Urothelium cell line (cell line): ENCODE measurements at places on chromosomes 2 and 18.
A peak's percentile ranks its signal among the peaks of the same experiment; 100 is the strongest.

DNA sequence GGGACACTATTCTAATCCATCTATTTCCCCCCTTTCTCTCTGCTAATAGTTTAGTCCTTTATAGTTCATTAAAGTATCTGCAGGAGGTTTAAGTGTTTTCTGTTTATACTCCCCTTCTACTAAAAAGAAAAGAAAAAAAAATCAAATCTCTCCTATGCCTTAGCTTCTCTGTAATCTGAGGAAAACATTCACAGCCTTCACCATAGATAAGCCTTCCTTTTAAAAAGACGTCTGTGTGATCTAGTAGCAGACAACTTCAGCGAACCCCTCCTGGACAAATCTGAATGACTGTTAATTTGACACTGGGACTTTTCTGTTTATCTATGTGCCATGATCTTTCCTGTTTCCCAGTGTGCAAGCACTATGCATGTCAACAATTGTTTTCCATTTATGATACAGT is 70.4 kb upstream of the CDH19 start:
- DNase-seq = no peak

GRCh38 chr2:42602218-42602875 is 33.9 kb downstream of the MTA3 start:
- no peak for DNase-seq

GRCh38 chr2:233414777-233415570 is 60.7 kb downstream of the DGKD start:
- peak; percentile 72 for DNase-seq

GRCh38 chr2:70426341-70426740 is 124.5 kb upstream of the FAM136A start:
- no peak for DNase-seq

DNA sequence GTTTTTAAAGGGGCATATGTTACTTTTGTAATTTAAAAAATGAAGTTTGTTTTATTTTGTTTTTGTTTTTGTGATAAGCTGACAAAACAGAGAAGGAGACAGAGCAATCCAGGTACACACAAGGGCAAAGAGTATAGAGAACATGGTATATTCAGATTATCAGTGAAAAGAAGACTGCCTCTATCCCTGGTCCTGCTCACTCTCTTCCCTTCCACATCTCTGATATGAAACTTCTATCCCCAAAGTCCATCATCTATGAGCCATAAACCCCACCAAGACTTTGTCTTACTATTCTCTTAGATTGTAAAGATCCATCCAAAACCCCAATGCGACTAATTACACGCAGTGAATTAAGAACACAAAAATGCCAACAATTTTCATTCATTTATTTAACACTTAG is 16.6 kb downstream of the ROCK2 start:
- no peak for DNase-seq

GRCh38 chr2:196365923-196366322 is 194.5 kb upstream of the STK17B start:
- DNase-seq = no peak

GRCh38 chr18:3273042-3273441 is 11.1 kb downstream of the MYL12B start:
- DNase-seq = no peak

DNA sequence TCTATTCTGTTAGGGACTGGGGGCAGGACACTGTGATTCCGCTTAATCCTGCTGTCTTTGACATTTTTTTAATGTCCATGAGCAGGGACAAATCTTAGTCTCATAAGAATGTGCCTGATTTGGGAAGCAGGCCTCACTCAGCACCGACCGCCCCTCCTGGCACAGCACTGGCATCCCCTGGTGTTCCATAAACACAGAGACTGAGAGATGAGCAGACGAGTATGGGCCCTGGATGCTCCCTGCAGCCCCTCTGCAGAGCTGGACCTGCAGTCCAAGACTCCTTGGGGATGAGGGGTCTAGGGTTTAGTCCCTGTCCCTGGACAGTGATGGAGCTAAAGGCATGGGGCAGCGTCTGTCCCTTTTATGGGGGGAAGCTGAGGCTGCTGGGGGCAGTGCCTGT is 81.6 kb downstream of the NDUFA10 start:
- DNase-seq = no peak

- no peak for DNase-seq
These were observed 68.8 kb upstream of the CDC42EP3 start for GRCh38 chr2:37740164-37740739.

DNA sequence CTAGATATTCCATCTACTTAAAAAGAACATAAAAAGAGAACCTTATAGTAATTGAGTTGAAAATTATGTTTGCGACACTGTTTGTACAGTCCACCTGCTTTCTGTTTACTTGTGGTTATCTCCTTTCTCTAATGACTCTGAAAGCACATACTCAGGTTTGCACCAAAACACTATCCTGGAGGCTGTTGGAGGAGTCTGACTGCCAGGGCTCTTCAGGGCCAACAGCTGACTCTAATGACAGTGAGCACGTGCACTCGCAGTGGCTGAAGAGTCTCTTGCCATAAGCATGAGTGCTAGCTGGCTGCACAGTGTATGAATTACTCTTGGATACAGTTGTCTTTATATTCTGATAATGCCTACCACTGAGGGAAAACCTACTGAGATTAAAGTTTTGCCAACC is 16.7 kb upstream of the GLS start:
- DNase-seq = no peak

- DNase-seq = no peak
These were observed 31.0 kb downstream of the ACVR1 start for GRCh38 chr2:157845081-157845480.

DNA sequence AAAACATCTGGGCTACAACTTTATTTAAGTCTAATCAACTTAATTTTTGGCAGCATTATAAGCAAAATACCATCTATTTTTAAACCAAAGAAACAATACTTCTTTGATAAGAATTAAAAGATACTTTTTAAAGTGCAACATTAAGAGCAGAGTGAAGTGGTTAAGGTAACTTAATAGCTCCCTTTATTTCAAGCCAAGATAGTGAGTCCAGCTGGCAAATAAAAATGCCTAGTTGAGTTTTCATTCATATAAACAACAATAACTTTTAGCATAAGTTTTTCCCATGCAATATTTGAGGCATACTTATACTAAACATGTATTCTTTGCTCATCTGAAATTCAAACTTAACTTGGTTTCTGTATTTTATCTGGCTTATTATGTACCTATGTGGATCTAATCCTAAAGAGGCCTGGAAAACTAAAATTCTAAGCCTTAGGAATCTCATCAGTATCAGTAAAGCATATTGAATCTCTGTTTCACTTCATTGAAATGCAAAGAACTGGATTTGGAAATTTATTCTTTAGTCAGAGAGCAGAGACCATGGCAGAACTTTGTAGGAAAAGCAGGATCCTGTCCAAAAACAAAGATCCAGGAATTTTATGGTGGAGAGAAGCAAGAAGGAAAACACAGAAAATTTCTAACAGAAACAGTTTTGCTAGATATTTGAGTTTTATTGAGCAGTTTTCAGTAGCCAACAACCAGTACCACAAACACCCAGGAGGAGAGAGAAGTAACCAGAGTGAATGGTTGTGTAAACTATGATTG is 95.9 kb downstream of the COL3A1 start:
- no peak for DNase-seq

GRCh38 chr2:48322251-48322650 is 207.7 kb upstream of the STON1 start:
- DNase-seq = no peak

GRCh38 chr2:84800194-84800805 is 80.6 kb downstream of the TRABD2A start:
- no peak for DNase-seq

DNA sequence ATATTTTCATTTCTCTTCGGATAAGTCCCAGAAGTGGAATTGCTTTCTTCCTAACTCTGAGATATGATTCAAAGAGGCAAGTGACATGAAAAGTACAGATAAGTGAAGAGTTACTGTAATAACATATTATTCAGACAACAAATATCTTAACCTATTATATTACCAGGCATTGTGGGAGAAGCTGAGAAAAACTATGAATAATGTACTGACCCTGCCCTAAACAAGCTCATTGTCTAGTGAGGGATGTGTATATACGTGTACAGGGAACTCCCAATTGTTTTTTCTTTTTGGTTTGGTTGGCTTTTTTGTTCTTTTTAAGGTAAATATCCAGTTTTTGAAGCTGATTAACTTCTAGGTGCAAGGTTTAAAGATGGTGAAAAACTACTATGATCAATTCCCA is 26.5 kb downstream of the NCKAP1 start:
- no peak for DNase-seq

DNA sequence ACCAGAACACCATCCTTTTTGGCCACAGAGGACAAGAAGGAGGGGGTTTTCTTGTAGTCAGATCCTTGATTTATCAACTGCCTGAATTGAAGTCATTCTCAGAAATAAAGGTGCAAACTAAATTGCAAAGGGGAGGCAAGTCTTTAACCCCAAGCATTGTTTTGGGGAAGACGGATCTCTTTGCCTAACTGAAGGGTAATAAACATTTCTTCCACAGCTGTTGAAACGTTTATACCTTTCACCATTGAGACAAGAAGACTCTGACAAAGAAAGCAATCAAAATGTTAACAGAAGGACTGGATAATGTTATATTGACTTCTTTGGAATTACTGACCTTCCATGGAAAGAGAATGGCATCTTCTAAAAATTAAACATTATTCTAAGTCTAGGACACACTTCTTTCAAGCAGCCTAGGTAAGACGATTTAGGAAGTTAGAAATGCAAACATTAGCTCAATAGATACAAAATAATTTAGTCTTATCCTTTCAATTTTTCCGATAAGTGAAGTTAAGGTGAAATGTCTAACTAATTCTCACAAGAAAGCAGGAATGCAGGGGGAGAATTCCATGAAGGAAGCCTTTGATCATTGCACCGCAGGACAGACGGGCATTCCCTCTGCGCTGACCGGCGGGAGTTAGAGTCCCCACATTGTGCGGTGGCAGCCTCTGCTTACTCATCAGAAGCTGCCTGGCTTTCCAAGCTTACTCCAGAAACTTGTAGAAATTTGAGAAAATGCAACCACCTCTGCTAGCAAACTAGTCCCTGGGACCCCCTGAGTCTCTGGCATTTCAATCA is 69.4 kb upstream of the COPS8 start:
- DNase-seq = no peak

- DNase-seq = peak; percentile 70
These were observed 22.2 kb downstream of the FAP start for GRCh38 chr2:162221064-162221463.

- peak; percentile 30 for DNase-seq
These were observed 203.9 kb downstream of the MTX2 start for GRCh38 chr2:176473177-176473576.

DNA sequence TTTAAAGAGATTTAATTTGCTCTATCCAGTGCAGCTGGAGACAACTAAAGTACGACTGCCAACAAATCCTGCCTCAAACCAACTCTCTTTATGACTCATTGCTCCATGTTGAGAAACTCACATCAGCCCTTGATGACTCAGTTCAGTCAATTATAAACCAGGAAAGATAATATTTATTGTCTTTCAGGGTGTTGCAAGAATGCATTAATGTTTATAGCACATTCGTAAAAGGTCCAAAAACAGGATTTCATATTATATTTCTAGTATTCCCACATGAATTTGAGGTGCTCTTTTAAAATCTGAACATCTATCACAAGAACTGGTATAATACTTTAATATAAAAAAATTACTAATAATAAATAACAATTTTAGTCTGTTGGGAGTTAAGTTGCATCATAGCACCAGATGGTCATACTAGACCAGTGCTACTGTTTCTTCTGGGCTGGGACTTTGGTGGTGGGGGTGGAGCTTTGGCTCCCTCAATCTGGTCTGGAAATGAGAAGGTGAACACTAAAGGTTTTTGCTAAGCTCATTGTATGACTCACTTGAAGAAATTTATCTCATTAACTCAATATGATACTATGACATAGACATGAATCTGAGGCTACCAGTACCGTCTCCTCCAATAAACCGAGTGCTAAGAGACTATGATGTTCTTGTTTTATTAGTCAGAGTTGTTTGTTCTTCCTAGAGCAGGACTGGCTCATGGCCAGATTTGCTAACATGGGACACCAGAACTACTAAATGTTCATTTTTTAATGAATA is 26.6 kb upstream of the MAP3K20 start:
- DNase-seq = peak; percentile 79

- no peak for DNase-seq
These were observed 73.3 kb upstream of the CABLES1 start for GRCh38 chr18:23062011-23062410.

GRCh38 chr2:5617796-5618195 is 74.4 kb upstream of the SOX11 start:
- no peak for DNase-seq

DNA sequence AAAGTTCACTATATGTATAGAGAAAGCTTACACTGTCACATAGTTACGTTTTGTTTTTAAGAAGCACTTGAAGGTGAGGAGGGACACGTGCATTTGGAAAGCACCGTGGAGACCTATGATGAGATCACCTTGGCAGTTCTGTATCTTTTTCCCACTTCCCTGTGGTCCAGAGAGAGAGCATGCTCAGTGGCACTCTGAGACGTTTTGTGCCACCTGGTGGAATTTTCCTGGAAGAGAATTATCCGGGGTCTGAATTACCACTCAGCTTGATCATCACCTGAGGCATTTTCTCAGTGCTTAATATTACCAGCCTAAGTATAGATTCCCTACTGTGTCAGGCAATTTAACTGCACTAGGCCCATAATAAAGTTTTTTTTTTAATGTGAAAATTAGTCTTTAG is 469.4 kb upstream of the SMIM21 start:
- peak; percentile 69 for DNase-seq

- DNase-seq = no peak
These were observed 30.2 kb downstream of the KCNG3 start for GRCh38 chr2:42463570-42463969.

- no peak for DNase-seq
These were observed 86.2 kb downstream of the RRM2 start for GRCh38 chr2:10208736-10209135.

- DNase-seq = no peak
These were observed 1.6 kb downstream of the SESTD1 start for GRCh38 chr2:179263015-179263414.
